ENCODE measurements at places on chromosomes 7 and 10.

GRCh38 chr7:47145186-47145725, 436.7 kb downstream of the TNS3 start:
- no peak for DNase-seq

DNA sequence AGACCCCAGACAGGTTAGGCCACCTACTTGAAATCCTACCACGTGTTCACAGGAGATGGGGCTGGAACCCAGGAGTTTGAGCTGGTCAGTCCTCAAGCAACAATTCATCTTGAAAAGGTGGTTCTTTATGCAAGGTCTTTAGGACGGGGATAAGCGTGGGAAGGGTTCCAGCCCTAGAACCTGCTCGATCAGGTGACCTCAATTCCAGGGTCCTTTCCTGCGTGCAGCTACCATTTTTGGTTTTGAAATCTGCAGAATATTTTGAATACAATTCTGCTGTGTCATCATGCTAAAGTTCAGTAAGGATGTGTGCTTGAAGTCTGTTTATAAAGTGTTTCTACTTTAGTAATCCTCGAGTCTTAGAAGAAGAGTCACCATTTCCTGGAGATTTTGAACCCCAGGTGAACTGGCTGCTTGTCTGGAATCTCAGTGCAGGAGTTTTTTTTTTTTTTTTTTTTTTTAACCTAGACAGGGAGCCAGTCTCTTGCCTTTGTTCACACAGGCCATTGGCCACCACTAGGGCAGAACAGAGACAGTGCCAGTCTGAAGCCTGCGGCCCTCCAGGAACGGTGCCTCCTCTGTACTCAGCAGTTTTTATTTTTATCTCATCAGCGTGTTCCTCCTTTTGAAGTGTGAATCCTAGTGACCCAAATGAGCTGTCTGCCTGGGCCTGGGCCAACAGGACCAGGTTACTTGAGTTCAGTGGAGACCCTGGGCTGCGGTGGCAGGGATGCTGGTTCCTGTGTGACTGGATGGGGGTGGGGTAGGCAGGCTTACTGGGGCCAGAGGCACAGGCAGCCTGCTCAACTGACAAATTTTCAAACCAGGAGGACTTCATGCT, 54.6 kb downstream of the EEPD1 start:
- DNase-seq = no peak

DNA sequence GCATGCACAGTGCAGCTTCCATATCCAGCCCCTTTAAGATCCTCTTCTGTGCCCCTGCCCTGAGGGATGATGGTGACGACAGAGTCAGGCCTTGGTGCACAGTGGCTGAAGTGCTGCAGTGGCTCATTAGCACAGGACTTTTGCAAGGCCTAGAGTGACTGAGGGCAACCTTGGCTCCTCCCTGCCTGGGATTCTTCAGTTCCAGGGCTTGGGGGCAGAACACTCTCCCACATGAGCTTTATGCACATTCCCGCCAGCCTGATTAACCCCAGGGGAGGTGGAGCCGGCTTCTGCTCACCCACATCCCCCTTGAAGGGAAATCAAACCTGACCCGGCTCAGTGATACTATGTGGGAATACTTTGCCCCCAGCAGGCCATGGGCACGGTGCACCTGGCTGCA, 253.4 kb downstream of the GALNT17 start:
- no peak for DNase-seq

GRCh38 chr7:93626869-93627268, 52.3 kb upstream of the CALCR start:
- DNase-seq = no peak

DNA sequence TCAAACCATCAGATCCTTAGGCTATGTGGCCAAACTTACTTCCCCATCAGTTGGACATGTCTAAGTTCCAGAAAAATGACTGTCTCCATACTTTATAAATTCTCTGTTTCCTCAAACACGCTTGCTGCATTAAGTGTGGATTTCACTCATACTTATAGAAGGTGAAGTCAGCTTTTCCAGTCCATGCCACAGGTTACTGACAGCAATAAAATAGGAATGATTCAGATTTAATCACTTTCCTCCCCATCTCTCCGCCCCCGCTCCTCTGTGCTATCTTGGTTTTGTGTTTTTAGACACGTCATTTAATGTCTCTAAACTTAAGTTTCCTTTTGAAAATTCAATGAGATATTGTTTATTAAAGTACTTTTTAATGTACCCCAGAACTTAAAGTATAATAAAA, 1098.0 kb upstream of the C7orf33 start:
- DNase-seq = no peak

- DNase-seq = no peak
Observed at GRCh38 chr7:132359743-132360142, 216.5 kb downstream of the PLXNA4 start.

DNA sequence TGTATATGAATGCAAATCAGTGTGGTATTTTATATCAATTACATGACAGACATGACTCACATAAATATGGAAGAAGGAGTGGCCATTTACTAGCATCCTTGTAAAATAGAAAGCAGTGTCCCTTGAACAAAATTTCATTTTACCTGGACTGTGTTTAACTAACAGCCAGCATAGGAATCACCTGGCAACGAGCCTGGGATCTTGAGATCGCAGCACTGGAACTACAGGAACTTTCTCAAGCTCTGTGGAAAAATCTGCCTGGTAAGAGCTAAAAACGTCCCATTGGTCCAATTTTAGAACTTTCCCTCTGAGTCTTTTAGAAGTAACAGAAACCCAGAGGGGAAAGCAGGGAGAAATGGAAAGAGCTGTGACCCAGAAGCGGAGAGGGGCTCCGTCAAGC, 68.9 kb upstream of the AMPH start:
- DNase-seq = no peak

GRCh38 chr10:128711806-128712205, 585.6 kb upstream of the MKI67 start:
- no peak for DNase-seq

DNA sequence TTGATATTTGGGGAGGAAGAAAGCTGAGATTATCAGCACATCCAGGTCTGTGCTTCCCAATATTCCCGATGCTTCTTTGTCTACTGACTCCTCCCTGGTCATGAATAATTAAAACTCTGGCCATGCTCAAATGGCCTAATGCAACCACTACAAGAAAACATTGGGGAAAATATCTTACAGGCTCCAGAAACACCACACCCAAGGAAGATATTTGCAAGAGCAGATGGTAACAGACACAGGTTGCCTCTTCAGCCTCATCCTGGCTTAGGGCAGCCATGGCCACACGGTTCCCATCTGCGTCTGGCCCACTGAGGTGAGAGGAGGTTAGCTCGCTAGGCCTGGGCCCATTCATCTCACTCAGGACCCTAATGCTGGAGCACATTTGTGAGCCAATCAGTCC, 108.4 kb upstream of the SDK1 start:
- DNase-seq = no peak

GRCh38 chr7:107047902-107048782, 3.6 kb downstream of the PRKAR2B start:
- DNase-seq = no peak

All from activated CD4-positive, alpha-beta T cell treated with anti-CD3 and anti-CD28 coated beads for 4 hours (primary cell).